ENCODE measurements at places on chromosomes 7 and 10.
A peak's percentile ranks its signal among the peaks of the same experiment; 100 is the strongest.

DNA sequence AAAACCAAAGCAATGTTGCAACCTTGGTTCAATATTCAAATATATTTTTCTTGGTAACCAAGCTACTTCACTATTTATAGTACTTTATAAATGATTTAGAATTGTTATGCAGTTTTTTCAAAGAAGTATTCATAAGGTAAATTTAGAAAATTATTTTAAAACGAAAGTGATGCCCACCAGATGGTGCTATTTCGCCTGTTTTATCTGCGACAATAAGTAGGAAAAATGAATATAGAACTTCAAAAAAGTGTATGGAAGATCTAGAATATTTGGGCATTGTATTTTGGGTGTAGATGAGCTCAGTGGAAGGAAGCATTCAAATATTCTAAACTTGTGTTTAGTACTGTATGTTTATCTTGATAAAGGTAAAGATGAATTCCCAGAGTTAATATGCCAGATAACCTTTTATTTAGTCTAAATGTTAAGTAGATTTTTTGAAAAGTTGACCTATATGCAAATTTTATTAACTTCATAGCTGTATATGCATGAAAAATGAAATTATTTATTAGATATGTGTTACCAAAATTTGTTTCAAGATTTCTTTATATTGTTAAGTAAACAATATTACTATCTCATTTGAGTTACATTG is 93.2 kb downstream of the ADK start:
- H3K4me3 ChIP-seq, result no peak overlapping the region
- DNase-seq, result peak; percentile 71
- no peaks in the 10 kb centered on the region for H3K27me3 ChIP-seq

GRCh38 chr7:88681682-88682081 is 77.8 kb upstream of the ZNF804B start:
- no peak overlapping the region for H3K4me3 ChIP-seq
- no peaks in the 10 kb centered on the region for H3K36me3 ChIP-seq
- DNase-seq, result no peak

- no peak overlapping the region for H3K27ac ChIP-seq
- DNase-seq, result no peak
- no peak overlapping the region for H3K4me3 ChIP-seq
- no peaks in the 10 kb centered on the region for H3K27me3 ChIP-seq
These were observed 10.2 kb upstream of the REPIN1 start for GRCh38 chr7:150358433-150358832.

- H3K4me3 ChIP-seq, result peak overlapping the region; percentile 91
- DNase-seq, result no peak
- H3K27me3 ChIP-seq, result no peaks in the 10 kb centered on the region
- H3K36me3 ChIP-seq, result no peaks in the 10 kb centered on the region
- H3K27ac ChIP-seq, result peak overlapping the region; percentile 98
These were observed 561 bp upstream of the HNRNPF start for GRCh38 chr10:43409385-43410109.

DNA sequence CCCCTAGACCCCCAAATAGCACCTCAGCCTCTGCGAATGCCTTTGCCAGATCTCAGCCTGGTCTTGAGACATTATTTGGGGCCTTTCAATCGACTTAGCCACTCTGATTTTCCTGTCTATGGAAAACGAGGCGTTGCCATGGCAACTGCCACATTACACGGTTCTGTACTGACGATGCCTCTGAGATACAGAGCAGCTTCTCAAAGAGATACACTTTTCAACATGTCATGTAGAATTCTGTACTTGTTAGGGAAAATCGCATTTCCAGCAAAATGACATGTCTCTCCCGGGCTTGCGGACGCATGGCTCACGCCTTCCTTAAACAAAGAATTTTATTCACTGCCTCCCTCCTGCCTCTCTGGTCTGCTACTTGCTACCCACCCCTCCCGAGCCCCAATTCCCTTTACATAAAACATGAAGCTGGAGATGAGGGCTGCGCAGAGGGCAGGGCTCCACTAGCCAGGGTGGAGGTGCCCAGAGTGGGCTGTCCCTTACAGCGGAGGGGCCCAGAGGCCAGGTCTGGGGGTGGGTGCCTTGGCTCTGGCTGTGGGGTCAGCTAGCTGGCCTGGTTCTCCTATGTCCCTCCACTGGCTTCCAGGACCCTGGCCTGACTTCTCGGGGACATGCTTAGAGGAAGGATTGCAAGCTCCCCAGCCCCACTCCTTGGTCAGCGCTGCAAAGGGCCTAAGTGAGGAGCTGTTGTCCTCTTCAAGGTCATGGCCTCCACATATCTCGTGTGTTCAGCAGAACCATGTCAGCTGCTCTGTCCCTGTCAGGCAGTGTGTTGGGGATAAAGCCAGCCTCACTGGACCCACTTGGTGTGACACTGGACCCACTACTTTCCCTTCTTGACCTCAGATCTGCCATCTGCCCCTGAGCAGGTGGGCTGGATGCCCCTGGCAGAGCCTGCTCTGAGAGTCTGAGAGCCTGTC is 342.5 kb downstream of the RPS24 start:
- H3K27me3 ChIP-seq, result no peaks in the 10 kb centered on the region
- no peak overlapping the region for H3K4me3 ChIP-seq
- no peak for DNase-seq
- no peak overlapping the region for H3K27ac ChIP-seq
- peaks cover 8% of the 10 kb centered on the region for H3K4me1 ChIP-seq
- H3K36me3 ChIP-seq, result no peaks in the 10 kb centered on the region

Data from A673 (cell line).